ENCODE measurements at places on chromosomes 2 and 18.

GRCh38 chr2:120110507-120110906 is 97.6 kb downstream of the EPB41L5 start:
- DNase-seq, result no peak

DNA sequence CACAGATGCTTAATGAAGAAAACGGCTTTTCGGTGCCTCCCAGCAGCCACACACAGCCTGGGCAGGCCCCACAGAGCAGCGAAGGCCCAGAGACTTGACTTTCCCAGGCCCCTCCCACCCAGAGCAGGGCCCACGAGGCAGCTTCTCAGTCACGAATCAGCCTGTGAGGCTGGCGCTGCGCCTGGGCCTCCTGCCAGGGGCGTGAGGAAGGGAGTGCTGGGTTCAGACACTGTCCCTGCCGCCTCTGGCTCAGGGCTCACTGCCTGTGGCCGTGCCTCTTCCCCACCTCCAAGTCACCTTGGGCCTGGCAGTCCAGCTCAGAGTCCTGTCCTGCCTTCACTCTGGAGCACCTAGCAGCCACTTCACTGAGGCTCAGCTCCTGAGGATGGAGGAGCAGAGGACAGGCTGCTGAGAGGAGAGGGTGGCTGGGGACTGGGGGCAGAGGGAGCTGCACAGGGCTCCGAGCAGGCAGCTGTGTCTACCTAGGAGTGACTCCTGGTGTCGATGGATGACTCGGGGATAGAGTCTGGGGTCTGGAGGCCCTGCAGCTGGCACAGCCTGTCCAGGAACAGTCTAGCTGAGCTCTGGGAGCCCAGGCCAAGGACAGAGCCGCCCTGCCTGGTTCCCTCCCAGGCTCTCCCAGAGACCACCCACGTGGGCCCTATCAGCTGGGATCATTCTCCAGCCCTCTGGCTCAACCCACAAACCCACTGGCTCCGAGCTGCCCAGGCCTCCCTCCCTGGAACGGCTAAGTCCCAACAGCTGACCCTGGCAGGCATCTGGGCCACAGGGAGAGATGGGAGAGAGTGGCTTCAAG is 36.4 kb upstream of the FOSL2 start:
- DNase-seq, result no peak

- no peak for DNase-seq
These were observed 232.5 kb upstream of the CTAGE1 start for GRCh38 chr18:22650247-22650646.

DNA sequence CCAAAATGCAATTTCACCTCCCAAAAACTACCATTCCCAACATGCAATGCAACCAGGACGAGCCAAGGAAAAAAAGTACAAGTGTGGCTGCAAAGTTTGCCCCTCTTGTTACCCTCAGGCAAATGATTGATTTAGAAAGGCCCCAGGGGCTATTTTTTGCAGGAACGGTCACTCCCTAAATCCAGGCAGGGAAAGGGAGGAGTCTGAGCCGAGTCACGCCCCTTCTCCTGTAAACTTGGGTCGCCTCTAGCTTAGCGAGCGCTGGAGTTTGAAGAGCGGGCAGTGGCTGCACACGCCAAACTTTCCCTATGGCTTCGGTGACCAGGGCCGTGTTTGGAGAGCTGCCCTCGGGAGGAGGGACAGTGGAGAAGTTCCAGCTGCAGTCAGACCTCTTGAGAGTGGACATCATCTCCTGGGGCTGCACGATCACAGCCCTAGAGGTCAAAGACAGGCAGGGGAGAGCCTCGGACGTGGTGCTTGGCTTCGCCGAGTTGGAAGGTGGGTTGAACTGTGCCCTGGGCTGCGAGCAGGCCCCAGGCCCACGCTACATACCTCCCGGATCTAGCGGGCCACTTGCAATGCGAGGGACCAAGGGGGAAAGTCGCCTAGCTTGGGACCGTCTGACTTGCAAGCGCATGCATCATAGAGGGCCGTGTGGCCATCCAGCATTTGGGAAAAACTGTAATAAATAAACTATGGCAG is at the start of gene GALM:
GALM (plus strand) TSS at position 261 of the 702 bp plus-strand sequence; CDS start at position 309, 48 bp downstream.
- DNase-seq, result peak; percentile 77

DNA sequence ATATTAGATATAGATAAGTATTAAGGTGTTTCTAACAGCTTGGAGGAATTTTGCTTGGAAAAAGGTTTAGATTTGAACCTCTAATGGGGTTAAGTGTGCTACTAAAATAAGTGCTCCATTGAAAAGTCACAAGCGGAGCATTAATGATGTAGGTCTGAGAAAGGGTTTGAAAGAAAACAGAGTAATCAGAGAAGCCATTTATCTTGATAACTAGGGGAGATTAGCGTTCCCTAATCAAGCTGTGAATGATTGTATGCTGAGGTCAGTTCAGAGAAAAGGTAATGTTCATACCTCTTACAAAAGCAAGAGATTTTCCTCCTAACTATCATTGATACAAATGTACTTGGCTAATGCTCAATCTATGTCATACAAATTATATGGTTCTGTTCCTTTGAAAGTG is 1.5 kb downstream of the ARHGAP25 start:
- DNase-seq, result no peak

DNA sequence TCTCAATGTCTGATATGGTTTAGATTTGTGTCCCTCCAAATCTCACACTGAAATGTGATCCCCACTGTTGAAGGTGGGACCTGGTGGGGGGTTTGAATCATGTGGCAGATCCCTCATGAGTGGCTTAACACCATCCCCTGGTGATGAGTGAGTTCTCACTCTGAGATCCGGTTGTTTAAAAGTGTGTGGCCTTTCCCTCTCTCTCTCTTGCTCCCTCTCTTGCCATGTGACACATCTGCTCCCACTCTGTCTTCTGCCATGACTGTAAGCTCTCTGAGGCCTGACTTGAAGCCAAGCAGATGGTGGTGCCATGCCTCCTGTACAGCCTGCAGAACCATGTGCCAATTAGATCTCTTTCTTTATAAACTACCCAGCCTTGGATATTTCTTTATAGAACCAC is 108.8 kb downstream of the RBMS1 start:
- DNase-seq, result no peak

- no peak for DNase-seq
These were observed 396.1 kb upstream of the RAB12 start for GRCh38 chr18:8212896-8213780.

DNA sequence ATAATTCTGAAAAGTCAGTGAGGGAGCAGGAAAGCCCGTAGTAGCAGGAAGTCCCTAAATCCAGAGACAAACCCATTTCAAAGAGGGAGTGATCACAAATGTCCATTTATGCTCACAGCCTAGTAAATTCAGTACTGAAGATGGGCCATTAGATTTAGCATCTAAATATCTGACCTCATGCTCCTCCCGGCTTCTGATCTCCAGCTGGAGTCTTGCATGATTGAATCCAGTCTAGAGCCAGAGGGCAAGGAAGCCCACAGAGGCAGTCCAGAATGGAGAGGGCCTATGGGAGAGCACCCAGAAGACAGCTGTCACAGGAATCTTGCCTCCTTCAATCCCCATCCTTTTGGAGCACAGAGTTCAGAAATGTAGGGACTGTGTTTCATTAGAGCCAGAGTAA is 16.0 kb upstream of the ST8SIA3 start:
- no peak for DNase-seq

- no peak for DNase-seq
These were observed 29.0 kb upstream of the ZFP36L2 start for GRCh38 chr2:43255296-43255910.

DNA sequence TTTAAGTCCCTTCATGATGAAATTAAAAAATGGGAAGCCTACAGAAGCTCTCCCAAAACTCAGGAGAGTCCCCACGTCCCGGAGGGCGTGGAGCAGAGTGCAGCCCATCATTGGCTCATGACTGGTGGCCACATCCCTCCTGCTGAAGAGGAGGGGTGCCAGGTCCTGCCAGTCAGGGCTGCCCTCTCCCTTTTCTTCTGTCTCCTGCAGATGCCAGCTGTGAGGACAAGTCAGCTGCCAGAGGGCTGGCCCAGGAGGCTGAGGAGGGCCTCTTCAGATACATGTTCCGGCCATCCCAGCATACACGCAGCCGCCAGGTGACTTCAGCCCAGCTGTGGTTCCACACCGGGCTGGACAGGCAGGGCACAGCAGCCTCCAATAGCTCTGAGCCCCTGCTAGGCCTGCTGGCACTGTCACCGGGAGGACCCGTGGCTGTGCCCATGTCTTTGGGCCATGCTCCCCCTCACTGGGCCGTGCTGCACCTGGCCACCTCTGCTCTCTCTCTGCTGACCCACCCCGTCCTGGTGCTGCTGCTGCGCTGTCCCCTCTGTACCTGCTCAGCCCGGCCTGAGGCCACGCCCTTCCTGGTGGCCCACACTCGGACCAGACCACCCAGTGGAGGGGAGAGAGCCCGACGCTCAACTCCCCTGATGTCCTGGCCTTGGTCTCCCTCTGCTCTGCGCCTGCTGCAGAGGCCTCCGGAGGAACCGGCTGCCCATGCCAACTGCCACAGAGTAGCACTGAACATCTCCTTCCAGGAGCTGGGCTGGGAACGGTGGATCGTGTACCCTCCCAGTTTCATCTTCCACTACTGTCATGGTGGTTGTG is 2.6 kb downstream of the INHA start:
- DNase-seq, result no peak

GRCh38 chr2:160494201-160494644 is 616 bp upstream of the RBMS1 start:
- DNase-seq, result no peak

DNA sequence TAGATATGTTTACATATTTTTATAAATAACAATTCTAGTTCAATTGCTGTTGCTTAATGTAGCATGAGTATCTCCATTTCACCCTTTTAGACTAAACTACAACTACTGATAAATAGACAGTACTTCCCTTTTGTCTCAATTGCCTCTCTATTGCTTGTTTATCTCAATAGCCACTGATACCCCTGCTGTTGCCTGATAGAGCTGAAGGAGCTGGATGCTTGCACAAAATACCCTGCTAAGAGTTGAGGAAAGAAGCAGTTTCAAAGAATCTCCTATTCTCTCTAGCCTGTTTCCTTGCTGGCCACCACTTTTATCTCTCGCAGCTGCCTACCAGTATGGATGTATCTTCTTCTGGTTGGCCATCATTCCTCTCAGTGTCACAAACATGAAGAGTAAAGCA is 16.9 kb upstream of the ZNF804A start:
- no peak for DNase-seq

DNA sequence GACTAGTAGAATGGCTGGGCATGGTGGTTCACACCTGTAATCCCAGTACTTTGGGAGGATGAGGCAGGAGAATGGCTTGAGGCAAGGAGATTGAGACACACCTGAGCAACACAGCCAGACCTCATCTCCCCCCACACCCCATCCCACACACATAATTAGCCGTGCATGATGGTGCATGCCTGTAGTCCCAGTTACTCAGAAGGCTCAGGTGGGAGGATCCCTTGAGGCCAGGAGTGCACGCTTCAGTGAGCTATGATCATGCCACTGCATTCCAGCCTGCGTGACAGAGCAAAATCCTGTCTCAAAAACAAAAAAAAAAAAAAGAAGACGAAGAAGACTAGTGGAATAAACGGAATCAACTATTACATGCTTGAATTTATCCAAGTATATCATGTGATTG is 150.0 kb downstream of the STK39 start:
- no peak for DNase-seq

- DNase-seq, result no peak
These were observed 84.8 kb downstream of the CCBE1 start for GRCh38 chr18:59612381-59612780.

GRCh38 chr2:223072826-223073225 is 20.8 kb downstream of the KCNE4 start:
- no peak for DNase-seq

- no peak for DNase-seq
These were observed 134.4 kb upstream of the ST6GAL2 start for GRCh38 chr2:107020392-107020791.

DNA sequence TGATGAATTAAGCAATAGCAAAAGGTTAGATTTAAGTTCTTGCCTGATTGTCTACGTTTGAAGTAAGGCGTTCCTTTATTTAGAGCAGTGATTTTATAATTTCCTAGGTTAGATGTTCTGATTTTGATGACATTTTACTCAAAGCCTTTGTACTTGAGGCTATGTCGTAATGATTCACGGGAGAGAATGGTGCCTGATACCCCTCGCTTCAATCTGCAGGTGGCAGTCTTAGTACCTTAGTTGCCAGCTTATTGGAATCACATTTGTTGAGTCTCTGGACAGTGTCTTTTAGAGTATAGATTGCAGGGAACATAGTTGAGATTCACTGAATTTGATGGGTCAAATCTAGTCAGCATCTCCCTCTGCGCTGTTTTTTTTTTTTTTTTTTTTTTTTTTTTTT is 89.5 kb downstream of the BIRC6 start:
- DNase-seq, result no peak

- DNase-seq, result no peak
These were observed 28.6 kb downstream of the PCBP1 start for GRCh38 chr2:70115646-70116442.

DNA sequence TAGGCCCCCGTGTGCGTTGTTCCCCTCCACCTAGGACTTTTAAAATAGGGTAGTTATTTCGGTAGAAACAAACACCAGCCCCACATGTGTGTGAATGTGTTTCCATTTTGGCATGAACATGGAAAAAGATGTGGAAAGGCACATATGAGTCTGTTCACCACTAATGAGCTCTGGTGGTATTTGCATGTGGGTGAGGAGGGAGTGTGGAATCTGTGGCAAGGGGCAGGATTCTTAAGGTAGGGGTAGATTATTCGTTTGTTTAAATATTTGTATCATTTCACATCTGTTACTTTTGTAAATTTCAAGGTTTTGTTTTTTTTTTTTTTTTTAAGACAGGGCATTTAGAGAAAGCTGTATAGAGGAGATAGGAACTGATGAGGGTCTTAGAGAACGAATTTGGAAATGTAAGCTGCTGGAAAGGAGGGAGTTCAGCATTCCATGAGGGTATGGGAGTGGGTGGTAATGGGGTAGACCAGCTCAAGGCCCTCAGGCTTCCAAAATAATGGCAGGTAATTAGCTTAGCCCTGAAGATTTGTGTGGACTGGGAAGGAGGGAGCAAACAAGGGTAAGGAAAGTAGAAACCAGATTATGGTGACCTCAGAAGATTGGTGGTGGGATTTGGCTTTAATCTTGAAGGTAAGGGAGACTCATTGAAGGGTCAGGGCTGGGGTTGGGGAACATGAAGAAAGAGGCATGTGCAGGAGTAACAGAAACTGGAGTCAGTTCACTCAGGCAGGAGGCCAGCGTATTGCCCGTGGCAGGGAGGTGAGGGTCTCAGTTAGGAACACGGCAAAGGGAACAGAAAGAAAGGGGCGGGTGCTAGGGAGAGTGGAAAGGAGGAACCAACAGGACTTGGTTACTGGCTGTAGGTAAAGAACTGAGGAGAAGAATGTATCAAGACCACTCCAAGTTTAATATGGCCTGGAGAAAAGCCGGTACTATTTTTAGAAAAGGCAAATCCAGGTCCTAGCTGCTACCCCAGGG is 123.6 kb downstream of the PLB1 start:
- no peak for DNase-seq

DNA sequence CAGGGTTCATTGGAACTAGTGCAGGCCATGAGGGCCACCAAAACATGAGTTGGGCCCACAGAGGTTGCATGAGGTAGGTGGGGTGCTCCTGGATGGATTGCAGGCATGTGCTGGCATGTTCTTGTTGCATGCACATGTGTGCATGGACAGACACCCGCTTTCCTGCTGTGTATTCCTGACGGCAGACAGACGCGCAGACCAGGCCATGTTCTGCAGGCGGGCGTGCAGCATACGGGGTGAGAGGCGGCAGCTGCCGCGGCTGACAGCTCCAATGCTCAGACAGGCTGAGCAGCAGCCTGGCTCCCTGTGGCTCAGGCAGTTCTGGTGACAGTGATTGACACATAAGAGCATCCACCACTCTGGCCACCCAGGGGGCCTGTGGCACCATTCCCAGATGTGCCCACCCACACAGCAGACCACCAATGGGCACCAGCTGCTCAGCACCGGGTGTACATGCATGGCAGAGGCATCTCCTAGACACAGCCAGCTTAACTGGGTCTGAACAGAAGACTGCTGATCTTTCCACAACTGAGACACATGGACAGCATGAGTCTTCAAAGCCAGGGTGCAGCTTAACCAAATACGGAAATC is 21.2 kb downstream of the HS1BP3 start:
- no peak for DNase-seq
